ENCODE measurements at places on chromosomes 2 and 18.

DNA sequence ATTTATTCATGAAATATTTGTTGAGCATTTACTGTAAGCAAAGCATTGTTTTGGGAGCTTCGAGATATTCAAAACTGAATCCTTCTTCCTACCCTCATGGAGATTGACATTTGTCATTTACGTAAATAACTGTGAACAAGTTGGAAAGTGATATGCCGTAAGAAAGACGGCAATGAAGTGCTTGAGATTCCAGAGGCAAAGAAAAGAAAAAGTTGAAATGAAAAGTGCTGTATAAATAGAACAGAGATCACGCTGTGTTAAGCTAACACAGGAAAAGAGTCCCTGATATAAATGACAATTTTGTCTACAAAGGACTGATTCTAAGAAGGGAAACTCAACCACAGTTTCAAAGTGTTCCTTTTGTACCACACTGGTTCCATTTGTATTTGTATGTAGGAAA lies 1.8 kb downstream of the CHRNA1 start:
- no peak for DNase-seq

DNA sequence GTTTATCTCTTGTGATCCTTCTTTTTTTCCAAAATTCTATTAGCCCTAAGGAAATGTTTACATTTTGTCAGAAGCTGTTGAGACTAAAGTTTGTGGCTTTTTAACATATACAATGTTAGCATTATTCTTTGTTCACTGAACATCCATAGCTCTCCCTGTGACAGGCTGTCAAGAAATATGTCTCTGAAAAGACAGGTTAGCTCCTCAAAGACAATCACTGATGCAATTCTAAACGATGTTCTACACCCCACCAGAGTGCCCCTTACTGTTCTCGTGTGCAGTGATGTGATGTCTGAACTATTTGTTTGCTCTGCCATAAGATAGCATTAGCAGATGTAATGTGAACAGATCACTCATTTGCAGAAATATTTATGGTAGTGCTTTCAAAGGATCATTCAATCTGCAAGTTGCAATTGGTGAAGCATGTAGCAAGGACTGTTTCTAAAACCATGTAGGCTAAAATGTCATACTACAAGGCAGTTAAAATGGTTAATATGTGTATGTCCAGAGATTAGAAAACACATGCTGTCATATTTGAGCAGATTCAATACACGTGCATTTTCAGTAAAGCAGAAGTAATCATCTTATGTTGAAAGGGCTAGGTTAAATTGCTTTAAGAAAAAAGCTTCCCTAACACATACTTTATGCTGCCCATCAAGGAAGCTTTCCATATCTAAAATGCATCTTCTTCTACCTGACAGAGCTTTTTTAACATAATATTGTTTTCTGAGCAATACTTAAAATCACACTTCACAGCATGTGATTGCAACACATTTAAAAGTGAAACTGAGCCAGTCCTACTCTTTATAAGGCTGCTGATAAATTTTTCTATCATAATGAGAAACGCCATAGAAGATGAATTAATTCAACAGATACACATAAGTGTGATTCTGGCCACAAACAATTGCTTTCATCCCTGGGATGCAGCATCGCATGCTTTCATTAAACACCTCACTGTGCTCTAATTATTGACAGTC lies 285.7 kb upstream of the UBE2E3 start:
- DNase-seq = no peak

DNA sequence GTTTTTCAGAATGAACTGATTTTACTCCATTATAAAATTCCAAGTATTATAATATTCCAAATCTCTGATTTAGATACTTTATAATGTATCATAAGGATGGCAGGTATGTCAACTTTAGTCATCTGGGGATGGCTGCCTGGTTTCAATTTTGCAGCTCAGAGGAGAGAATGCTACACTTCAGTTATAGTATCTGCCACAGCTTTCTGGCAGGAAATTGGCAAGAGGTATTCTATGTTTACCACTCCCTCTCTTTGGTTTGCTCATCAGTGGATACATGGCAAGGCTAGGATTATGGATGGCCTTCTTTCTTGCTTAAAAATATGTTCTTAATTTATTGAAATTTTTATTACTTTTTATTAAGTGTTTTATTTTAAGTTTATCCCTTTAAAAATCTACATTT lies 67.0 kb upstream of the TNFRSF11A start:
- DNase-seq = no peak

DNA sequence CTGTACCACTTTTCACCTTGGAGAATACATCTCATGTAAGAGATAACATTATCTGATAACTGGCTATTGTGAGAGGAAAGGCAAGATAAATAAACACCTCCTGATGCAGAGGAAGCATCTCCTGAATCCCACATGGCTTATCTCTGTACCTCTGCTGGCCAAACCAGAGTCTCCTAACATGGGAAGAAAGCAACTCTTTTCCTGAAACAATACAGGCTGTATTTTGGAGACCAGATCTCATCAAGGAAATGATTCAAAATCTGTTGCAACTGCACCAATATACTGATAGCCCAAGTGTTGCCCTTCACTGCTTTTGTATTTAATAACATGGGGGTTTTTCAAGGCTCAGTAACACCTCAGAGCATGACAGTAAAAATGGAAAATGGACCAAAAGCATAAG lies 106.9 kb downstream of the MREG start:
- DNase-seq = no peak

DNA sequence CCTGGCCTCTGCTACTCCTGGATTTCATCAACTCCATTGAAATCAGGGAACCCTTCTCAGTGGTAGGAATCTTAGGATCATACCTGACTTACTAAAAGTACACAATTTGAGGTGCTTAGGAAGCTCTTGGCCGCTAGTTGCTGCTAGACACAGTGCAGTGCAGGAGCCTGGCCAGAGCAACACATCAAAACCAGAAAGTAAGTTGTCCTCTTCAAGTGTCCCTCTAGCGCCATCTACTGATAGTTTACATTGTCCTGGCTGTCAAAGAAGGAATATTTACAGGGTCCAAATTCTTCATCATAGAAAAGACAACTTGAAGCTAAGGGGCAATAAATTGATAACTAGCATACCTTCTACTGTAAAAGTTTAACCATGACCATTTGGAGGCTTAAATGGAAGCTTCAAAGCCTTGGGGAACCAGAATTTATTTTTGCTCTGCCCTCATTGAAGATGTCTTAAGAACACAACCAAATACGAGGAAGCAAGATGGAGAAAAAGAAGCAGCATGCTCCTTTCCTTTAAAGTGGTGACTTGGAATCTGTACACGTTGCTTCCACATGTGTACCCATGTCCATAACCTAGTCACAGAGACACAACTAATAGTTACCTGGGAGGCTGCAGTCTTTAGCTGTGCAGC lies 889.1 kb upstream of the GCFC2 start:
- DNase-seq = peak; percentile 77

GRCh38 chr2:60353406-60353800 lies 200.1 kb downstream of the BCL11A start:
- DNase-seq = no peak

DNA sequence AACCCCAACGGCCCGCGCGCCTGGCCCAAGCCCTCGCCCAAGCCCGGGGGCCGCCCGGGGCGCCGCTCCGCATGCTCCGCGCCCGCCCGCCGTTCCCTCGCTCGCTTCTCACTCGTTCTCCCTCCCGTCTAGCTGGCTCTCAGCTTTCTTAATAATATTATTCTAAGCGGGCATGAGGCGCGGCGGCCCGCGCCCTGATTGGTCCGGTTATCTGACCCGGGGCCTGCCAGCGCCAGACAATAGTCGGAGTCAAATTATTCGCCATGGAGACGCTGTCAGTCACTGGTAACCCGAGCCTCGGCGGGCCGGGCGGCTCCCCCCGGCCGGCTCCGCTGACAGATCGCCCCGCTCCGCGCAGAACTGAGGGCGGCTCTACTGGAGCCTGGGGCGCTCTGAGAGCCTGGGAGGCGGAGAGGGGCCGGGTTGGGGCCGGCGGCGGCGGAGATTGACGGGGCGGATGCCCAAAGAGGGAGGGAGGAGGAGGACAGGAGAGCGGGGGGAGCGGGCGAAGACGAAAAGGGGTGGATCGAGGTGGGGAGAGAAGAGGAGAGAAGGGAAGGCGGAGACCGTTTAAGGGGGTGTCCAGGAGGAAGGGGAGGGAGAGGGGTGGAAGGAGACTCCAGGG lies at the start of gene SIX2:
Gene SIX2, minus strand, starts transcription at position 150 of the 625 bp plus-strand sequence. CDS start 342 bp downstream, outside the sequence.
- DNase-seq = peak; percentile 91

Measured in amniotic epithelial cell (primary cell).